Dermis lymphatic vessel endothelial cell (primary cell): ENCODE measurements at places on chromosomes 5 and 9. TPM values are rescaled to one million over a fixed set of nuclear protein-coding genes. Genes with fewer than 3 reads are reported as not detected.

EGFL7 gene
- 364 and 407 TPM in 2 replicates for total RNA-seq

PKD2L2 gene
- total RNA-seq = not detected in 2 replicates

SPATA31A3 gene
- total RNA-seq = not detected in 2 replicates

OTP gene
- total RNA-seq = not detected in 2 replicates

CCDC192 gene
- not detected in 2 replicates for total RNA-seq

F12 gene
- total RNA-seq = 0.54 and 0.77 TPM in 2 replicates

AUH gene
- 11.4 and 16.8 TPM in 2 replicates for total RNA-seq

STPG3 gene
- 0.54 TPM in 1 of 2 replicates, not detected in the other for total RNA-seq

TTC16 gene
- total RNA-seq = not detected in 2 replicates

ANKHD1 gene
- total RNA-seq = 52.8 and 68.4 TPM in 2 replicates

RAB3C gene
- total RNA-seq = 0.09 TPM in 1 of 2 replicates, not detected in the other
